ENCODE measurements at places on chromosomes 5 and 9.

DNA sequence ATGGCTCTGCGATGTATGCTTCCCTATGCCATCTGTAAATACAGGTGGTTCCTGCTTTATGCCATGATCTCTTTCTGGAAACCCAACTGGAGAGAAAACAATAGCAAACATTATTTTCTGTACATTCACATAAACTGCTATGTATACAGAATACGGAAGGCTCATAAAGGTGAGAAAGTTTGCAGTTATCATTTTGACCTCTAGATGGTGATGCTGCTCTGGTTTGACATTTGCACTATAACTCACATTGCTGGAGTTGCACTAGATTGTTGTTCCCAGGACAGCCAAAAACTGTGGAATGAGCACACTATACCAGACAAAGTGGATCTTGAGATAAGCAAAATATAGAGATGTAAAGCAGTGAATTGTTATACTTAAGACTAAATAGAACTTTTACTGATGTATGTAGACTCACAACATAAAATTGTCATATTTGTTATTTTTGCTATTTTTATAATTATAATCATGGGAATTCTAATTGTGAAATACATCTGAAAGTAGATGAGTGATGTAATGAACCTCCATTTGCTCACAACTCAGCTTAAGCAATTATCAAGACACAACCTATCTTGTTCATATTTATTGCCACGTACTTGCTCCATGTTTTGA lies 246.5 kb downstream of the PTPRD start:
- no peak for DNase-seq

- no peak for DNase-seq
Observed at GRCh38 chr9:14868772-14869583, 41.2 kb downstream of the FREM1 start.

- DNase-seq, result no peak
Observed at GRCh38 chr5:144369006-144369405, 198.3 kb downstream of the KCTD16 start.

DNA sequence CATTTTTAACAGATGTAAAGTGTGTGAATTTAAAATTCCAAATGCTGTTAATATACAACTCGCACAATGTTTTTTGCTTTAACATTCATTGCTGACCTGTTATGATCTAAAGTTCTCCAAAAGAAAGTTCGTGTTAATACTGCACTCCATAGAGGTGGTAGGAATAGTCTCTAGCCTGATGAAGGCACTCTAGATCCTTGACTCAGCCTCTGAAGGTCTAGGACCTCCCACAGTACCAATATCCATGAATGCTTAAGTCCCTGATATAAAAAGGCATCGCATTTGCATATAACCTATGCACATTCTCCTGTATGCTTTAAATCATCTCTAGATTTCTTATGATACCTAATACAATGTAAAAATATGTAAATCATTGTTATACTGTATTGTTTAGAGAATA lies 213.6 kb downstream of the EFNA5 start:
- no peak for DNase-seq

- DNase-seq, result no peak
Observed at GRCh38 chr5:170508660-170509347, 5.0 kb downstream of the KCNIP1 start.

GRCh38 chr5:32536246-32536645 lies 49.1 kb upstream of the SUB1 start:
- DNase-seq, result no peak

- no peak for DNase-seq
Observed at GRCh38 chr5:145797336-145797735, 37.8 kb downstream of the PRELID2 start.

GRCh38 chr5:14179446-14179845 lies 36.3 kb downstream of the TRIO start:
- DNase-seq, result no peak

DNA sequence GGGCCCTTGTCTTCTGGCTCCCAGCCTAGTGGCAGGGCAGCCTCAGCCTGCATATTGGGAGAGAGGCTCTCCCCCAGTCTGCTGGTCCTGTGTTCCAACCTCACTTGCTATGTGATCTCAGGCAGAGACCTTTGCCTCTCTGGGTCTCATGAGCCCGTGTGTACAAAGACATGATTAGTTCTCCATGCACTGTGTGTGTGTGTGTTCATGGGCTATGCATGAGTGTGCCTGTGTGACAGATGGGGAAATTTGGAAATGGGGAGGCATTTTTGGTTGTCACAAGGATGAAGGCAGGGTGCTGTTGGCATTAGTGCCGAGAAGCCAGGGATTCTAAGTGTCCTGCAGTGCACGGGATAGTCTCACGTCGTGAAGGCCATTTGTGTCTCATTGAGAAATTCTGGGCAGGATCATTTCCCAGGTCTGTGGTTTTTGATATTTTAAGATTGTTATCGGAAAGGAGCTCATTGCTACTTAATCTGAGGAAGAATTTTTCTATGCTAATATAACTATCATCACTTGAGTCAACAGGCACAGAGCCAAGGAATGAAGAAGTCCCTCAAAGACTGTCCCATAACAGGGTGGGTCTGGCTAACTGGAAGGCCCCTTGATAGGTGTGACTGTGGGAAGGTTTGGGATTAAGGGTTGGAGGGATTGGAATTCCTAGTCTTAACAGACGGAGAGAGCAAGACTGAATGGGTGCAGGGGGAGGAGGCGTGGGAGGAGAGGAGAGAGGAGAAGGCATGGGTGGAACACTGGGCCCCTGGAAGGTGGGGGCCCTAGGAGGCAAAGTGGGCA lies 168.5 kb downstream of the RGS3 start:
- peak; percentile 15 for DNase-seq

GRCh38 chr9:135884328-135885035 lies 22.9 kb downstream of the CAMSAP1 start:
- no peak for DNase-seq

- DNase-seq, result no peak
Observed at GRCh38 chr5:96943799-96944198, 7.9 kb downstream of the LNPEP start.

- no peak for DNase-seq
Observed at GRCh38 chr5:175306381-175306780, 137.6 kb downstream of the DRD1 start.

- no peak for DNase-seq
Observed at GRCh38 chr5:81849770-81850367, 99.0 kb upstream of the SSBP2 start.

- DNase-seq, result no peak
Observed at GRCh38 chr5:101782352-101783103, 513.6 kb downstream of the SLCO4C1 start.

Measured in spleen (tissue), 13 donors.